ENCODE measurements at places on chromosomes 5 and 9.
A peak's percentile ranks its signal among the peaks of the same experiment; 100 is the strongest.

DNA sequence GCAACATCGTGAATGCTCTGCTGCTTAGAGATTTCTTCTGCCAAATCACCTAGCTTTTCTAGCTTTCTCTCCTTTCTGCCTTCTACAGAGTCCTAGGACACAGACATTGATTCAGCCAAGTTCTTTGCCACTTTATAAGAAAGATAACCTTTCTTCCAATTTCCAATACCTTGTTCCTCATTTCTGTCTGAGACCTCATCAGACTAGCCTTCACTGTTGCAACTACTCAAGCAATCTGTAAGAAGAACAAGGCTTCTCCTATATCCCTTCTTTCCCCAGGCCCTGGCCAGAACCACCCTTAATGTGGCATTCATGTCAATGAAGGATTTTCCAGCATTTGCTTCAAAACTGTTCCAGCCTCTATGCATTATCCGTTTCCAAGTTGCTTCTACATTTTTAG lies 24.3 kb downstream of the FBXO10 start:
- no peak for DNase-seq

GRCh38 chr5:33346534-33346933 lies 94.2 kb upstream of the TARS1 start:
- no peak for DNase-seq

DNA sequence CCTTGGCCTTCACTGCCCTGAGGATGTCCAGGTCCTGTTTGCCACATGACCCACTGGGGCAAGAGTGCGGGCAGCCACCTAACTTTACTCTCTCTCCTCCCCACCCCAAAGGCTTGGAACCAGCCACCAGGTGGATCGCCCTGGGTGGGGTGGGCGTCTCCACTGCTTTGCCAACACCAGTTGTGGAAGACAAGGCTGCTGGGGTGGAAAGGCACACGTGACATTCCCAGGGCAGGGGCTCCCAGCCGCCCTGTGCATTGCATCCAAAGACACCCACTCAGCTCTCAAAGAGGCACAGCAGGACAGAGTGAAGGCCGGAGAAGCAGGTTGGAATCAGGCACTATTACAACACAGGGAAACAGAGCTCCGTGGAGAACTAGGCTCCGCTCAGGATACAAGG lies 162.2 kb downstream of the OLFM1 start:
- DNase-seq = no peak

- peak; percentile 33 for DNase-seq
Observed at GRCh38 chr5:60945813-60946187, 795 bp downstream of the NDUFAF2 start.

GRCh38 chr9:85009251-85009650 lies 339.7 kb downstream of the NTRK2 start:
- DNase-seq = no peak

GRCh38 chr5:116475338-116475737 lies 99.3 kb downstream of the SEMA6A start:
- no peak for DNase-seq

GRCh38 chr9:28779243-28779642 lies 1206.0 kb upstream of the C9orf72 start:
- DNase-seq = no peak

DNA sequence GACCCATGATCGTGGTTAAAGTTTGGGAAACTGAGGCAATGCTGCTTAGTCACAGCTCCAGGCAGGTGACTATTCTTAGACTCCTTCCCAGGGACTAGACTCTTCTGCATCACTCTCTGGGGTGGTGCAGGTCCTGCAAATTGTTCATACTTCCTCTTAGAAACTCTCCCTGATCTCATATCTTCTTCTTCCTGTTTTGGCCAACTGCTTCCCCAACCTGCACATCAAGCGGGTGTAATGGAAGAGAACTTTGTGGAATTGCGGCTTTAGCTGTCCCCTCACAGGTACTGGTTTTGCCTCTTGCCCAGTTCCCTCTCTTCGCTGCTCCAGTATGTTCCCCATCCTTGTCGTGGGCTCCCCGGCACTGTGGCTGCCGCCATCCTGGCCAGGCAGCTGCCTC lies 111.5 kb upstream of the CTSL start:
- no peak for DNase-seq

GRCh38 chr5:78327761-78328510 lies 32.5 kb upstream of the SCAMP1 start:
- DNase-seq = no peak

DNA sequence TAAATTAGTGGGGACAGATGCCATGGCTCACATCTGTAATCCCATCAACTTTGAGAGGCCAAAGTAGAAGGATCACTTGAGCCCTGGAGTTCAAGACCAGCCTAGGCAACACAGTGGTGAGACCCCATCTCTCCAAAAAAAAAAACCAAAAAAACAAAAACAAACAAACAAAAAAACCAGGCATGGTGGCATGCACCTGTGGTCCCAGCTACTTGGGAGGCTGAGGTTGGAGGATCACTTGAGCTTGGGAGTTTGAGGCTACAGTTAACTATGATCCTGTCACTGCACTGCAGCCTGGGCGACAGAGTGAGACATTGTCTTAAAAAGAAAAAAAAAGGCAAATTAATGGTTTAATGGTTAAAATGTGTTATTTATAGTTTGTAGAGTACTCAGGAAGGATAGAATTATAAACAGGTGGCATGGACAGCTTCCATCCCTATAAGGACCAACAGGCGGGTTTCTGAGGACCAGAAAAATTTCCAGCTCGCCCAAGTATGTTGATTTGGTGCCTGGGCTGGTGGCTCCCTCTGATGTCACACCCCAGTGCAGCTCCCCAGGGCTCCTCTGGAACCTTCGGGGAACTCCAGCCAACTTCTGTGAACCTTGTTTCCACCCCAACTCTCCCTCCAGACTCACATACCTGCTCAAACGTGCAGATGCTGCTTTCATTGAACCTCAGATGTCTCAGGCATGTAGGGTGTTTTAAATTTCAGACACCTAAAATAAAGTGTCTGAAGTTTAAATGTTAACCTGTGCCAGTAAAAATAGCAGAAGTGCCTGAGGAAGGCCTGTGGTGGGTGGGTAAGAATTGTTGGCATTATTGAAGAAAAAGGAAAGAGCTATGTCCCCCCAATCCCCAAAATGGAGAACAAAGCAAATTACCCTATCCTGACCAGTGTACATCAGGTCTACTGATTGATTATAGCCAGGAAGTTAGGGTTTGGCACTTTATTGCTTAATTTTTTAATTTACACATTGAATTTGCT lies 69.0 kb downstream of the TRIO start:
- DNase-seq = no peak

- no peak for DNase-seq
Observed at GRCh38 chr5:176540956-176541337, 3.7 kb upstream of the RNF44 start.

DNA sequence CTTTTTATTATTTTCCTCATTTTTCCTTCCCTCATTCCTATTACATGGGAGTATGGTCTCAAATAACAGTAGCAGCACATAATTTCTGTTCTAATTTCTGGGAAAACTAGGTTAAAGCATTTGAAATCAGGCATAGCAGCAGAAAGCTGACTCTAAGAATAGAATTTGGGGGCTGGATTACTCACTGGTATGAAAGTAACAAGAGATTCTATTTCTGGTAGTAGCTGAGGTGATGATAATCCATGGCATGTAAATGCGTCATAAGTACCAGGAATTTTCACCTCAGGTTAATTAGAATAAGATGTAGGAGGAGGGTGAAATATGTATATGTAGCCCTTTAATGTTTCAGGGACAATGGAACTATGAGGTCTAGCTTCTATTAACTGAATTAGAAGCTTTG lies 662.0 kb downstream of the PTPRD start:
- no peak for DNase-seq

DNA sequence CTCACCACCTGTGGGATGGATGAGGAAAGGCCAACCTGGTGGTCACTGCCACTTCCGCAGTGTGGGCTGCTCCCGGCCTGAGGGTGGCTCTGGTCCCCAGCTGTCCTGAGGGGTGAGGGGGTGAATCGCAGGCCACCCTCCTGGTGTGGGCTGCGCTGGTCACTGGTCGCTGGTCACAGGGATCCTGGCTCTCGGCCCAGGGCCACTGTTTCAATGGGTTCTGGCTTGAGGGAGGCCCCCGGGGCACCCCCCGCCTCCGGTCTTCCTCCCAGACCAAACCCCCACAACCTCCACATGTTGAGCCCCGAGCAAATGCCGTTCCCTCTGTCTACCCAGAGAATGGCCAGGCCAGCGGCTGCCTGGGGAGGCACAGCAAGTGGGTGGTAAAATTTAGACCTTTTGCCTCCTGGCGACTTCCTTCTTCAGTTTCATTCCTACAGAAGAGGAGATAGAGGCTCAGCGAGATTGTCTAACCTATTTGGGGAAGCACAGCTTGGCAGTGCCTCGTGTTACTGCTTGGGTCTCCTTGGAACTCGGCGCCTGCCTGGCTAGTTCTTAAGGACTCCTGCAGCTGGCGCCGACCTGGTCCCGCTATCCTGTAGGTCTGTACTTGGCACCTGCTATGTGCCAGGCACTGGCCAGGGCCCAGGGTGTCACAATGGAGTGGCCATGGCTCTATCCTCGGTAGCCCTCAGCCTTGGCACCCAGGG lies 48.2 kb downstream of the RXRA start:
- peak; percentile 62 for DNase-seq

DNA sequence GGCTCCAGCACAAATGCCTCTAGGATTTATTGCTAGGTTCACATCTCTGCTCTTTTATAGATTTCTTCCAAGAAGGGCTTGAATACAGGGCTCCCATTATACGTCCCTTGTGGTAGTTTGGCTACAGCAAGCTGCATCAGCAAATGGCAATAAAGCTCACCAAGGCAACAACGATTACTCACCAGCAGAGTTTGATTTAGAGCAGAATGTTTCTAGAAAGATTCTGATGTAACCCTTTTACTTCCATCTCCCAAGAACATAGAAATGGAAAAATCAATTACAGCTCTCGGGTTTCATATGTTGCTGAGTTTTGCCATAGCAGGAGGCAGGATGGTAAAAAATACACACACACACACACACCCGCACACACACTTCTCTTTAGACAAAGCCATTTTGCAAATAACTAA lies 124.2 kb upstream of the TNPO1 start:
- no peak for DNase-seq
